Brain (organoid and tissue), 16 donors: ENCODE measurements at places on chromosomes 12 and 14.

- no peak for DNase-seq
Measured at GRCh38 chr14:103994535-103995184, 52.3 kb upstream of the RD3L start.

DNA sequence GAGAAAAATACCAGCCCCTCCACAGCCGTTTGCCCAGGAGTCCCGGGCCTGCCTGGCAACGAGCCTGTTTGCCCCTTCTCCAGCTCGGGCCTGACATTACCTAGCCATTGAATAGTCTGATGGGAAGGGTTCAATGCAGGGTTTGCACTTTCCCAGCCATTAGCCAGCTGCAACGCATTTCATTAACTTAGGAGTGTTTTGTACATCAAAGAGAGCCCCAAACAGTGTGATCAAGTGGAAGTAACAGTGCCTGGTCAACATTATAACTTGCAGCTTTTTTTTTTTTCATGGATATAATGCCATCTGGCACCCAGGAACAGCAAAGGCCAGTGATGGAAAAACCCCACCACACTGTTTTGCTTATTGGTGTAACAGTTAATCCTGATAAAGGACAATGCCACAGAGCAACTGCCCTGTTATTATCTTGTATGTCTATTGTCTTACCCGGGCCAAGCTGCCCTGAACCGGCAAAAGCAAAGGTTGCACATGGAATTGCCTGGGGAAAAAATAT is 38.0 kb downstream of the BTG1 start:
- peak; percentile 80 for DNase-seq

DNA sequence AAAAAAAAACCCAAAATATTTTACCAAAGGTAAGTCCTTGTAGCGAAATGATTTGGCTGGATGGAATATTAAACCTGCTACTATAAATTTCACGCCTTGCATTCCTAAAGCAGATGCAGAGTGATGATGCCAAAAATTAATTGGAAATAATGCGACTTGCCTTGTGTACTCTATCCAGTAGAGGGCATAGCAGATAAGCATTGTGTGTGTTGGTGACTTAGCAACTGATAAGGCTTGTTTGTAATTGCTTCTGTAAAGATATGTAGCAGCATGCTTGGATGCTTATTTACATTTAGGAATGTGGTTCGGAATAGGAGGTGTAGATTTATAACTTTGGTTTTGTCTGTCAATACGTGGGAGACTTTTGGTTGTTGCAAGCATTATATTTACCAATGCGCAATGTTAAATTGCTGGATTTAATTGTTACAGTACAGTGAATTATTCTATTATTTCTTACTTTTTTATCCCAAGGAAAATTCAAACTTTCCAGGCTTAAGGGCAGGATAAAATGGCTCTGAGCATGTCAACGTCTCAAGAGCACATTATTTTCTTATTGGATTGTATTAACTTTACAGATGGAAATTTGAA is 80.5 kb downstream of the TMEM260 start:
- DNase-seq = peak; percentile 79

DNA sequence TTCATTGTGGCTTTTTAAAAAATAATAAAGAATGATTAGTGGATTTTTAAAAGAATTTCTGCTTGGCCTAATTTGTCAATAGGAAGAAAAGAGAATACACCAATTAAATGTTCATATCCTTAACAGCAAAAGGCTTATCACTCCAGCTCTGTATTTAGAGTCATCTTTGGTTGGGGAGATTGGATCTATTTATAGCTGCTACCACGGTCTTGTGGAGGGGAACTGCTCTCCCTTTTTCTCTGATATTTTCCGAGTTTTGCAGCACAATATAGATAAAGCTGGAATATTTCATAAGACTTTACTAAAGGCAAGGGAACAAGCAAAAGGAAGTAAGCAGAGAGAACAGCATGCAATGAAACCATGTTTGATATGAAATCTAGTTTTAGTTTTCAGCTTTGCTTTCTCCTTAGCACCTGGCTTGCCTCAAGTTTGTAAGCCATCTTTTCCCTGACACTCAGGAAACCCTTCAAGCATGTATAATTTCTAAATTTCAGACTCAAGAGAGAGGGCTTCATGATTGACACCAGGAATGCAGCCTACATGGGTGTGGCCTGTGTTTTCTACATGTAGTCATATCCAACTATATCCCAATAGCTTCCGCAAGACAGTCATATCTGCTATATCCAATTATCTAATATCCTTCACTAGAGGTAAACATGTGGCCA is 35.2 kb downstream of the BRMS1L start:
- no peak for DNase-seq

- DNase-seq = peak; percentile 28
Measured at GRCh38 chr14:71539650-71540285, 392.5 kb upstream of the RGS6 start.

GRCh38 chr12:28086521-28087155 is 103.6 kb upstream of the CCDC91 start:
- DNase-seq = no peak

- DNase-seq = no peak
Measured at GRCh38 chr14:22555384-22556011, 33.5 kb downstream of the DAD1 start.

- no peak for DNase-seq
Measured at GRCh38 chr12:19869413-19869812, 430.1 kb downstream of the AEBP2 start.

- DNase-seq = no peak
Measured at GRCh38 chr12:131916306-131917138, 12.6 kb upstream of the PUS1 start.

DNA sequence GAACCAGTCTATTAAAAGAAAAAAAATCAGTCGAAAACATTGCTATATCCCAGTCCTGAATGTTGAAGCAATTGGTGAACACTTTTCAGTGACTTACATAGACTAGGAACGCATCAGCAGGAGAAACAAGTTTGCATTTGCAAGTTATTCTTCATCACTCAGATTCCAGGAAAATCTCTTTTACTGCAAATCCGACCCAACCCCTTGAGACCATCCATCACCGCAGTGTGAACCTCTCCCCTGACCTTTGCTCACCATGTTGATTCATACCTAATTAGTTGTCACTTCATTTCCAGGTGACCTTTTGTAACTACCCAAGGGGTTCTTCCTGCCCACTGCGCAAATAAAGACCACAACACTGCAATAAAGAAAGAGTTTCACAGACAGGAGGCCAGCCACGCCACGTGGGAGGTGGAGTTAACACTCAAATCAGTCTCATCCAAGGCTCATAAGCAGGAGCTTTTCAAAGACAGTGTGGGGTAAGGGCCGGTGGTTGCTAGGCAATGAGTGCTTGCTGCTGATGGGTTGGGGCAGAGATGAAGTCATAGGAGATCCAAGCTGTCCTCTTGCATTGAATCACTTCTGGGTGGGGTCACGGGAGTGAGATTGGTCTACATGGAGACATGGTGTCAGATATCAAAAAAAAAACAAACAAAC is 241.3 kb upstream of the TMEM132C start:
- DNase-seq = no peak

DNA sequence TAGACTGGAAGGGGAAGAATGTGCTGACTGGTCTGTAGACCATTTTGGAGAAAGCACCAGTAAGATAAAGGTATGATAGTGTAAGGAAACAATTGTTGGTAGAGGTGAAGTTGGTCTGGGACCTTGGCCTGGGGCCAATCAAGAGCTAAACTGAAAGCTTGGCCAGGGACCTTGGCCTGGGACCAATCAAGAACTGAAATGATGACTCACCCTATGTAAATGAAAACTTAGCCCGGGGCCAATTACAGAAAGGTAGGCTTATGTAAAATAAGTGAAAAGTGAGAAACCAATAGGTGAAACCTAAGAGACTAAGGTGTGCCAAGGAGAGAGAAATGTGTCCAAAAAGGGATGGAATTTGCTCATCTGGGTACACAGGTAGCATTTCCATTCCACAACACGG is 776.0 kb downstream of the C12orf50 start:
- no peak for DNase-seq

- DNase-seq = peak; percentile 57
Measured at GRCh38 chr14:102317564-102318248, 1.8 kb upstream of the ZNF839 start.

DNA sequence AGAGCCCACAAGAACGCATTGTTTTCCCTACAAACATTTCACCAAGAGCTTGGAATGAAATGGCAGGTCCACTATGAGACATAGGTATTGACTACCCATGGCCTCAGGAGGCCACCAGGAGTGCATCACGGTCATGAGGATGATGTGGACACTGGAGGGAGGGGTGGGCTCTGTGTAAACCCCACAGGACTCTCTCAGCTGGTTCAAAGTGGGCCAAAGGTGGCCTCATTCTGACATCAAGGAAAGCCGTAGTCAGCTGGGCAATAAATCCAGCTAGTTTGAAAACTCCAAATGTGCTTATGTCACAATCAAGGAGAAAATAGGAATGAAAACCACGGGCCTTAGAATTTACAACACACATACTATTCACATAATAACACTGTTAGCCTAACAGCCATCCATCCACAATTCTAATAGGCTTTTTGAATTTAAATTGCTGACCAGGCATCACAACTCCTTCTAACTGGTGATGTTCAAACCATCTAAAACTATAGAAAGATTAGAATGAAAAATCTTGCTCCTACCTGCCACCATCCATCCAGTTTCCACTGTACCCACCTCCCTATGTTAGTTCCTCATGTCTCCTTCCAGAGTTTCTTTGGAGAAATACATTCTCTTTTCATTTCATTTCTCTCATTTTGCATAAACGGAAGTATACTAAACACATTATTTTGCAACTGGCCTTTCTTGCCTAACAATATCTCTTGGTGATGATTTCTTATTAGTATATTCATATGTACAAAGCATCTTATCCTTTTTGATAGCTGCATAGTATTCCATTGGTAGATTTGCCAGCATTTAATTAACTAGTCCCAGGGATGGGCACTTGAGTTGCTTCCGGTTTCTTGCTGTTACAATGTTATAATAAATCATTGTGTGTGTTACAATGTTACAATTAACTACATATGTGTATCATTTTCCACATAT is 21.5 kb downstream of the CMKLR1 start:
- DNase-seq = no peak

GRCh38 chr12:40312982-40313576 is 88.3 kb downstream of the LRRK2 start:
- DNase-seq = peak; percentile 60

GRCh38 chr14:64410084-64410774 is 22.1 kb downstream of the MTHFD1 start:
- no peak for DNase-seq

DNA sequence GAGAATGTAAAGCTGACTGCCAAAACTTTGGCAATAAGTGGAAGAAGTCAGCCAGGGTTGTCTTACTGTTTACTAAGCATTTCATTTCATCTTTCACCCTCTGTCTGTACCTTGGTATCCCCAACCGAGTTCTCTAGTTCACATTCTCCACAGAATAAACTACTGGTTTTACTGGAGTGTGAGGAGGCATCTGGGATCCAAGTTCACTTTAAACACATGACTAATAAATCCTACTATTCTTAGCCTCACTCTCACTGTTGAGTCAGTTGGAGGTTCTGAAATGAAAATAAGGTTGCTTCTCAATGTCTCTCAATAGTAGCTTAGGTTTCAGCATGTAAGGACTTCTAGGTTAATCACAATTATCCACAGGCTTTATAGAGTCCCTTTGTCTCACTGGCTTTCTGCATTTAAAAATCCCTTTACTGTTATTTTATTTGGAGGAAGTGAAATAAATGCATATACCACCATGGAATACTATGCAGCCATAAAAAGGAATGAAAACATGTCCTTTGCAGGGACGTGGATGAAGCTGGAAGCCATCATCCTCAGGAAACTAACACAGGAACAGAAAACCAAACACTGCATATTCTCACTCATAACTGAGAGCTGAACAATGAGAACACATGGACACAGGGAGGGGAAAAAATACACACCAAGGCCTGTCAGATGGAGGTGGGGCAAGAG is 95.8 kb downstream of the EPS8 start:
- DNase-seq = no peak

GRCh38 chr12:108305520-108305919 is 33.6 kb downstream of the CMKLR1 start:
- no peak for DNase-seq

- DNase-seq = no peak
Measured at GRCh38 chr12:29838768-29839167, 55.0 kb upstream of the TMTC1 start.

DNA sequence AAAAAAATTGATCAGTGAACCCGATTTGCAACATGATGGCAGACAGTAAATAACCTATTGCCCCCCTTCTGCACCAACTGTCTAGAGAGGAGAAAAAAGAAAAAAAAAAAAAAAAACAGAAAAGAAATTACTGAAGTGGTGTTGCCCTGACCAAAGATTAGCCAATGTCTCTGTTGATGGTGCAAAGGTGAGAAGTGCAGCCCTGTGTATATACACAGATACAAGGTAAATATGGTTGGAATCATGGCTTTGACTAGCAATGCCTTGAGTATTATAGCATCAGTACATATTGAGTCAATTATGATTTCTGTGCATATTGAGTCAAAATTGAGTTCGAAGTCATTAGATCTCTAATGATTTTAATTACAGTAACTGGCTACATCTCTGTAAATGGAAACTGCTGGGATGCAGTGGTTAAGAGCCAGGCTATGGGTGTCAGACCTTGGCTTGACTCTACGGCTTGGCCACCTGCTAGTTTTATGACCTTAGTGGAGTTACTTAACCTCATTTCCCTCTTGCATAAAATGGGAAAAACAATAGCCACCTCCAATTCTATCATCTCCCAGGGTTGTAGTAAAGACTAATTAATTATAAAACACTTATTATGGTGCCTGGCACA is 51.0 kb downstream of the EGLN3 start:
- no peak for DNase-seq

GRCh38 chr14:51145246-51145645 is 50.3 kb upstream of the TRIM9 start:
- DNase-seq = no peak

DNA sequence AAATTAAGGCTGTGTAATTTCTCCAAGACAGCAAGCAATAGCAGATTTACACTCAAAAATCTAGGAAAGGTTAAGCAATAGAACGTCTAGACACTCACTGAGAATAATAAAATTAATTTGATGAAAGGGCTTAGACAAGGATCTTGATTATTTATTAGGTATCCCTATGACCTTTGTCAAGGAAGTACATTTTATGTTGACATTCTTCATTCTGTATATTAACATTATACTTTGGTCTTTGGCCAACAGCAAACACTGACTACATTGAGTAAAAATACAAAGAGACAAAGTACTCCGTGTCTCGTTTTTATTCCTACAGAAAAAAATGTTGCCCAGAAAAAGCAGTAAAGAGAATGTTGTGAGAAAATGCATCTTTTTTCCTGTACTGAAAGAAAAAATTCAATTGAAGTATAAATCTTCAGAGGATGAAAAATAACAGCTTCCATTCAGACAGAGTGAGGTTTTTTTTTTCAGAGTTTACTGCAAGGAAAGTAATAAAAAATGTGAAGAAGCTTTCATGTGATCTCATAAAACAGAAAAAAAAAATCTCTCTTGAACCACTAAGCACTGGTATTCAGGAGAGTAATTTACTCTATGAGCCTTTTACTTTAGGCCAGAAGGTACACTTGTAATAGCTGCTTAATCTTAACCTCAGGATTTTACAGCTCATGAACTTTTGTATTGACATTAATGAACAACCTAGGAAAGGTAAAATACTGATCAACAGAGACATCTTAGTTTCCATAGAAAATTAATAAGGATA is 605.0 kb downstream of the FSCB start:
- DNase-seq = peak; percentile 12
